ENCODE measurements at places on chromosomes 7 and 10.

DNA sequence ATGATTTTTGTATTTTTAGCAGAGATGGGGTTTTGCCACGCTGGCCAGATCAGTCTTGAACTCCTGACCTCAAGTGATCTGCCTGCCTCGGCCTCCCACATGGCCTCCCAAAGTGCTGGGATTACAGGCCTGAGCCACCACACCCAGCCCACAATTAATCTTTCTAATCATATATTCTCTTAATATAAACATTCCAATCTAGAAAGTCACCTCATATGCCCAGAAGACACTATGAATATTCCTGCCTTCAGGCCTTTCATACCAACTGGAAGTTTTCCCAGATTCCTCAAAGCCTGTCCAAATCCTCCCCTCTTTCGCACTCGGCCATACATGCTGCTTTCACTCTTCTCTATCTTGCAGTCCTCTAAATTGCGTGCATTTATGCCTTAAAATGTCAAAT lies 32.6 kb downstream of the PDZD8 start:
- no peak for DNase-seq

DNA sequence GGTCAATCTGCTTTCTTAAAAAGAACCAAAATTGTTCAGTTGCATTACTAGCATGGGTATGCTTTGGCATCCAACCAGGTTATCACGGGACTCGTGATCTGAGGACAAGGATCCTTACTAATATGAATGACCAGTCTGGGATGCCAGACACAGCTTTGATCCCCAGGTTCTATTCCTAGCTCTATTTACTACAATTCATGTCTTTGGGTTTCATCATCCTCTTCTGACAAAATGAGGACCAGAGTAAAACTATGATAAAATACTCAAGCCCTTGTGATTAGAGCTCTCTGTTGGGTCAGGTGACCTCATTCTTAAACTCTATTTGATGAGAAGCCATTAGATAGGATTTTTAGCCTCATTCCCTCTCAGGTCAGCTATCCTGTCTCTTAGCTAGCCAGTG lies 119.8 kb downstream of the SLC25A13 start:
- DNase-seq, result no peak

- no peak for DNase-seq
These were observed 59.2 kb downstream of the ANLN start for GRCh38 chr7:36448781-36449379.

DNA sequence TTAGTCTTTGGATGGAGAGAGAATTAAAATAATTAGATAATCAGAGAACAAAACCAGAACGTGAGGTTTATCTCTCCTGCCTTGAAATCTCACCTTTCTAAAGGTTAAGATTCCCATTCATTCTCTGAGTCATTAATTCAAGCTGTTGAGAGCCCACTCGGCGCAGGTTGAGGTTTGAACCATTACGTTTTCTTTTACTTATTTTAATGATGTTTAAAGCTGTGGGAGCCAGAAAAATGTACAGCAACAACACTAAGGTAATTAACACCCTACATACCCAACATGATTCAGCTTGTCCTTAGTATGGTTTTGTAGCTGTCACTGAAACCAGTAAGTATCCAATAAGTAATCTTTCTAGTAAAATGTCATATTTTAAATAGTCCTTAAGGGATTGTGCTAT lies 153.0 kb upstream of the ANK3 start:
- no peak for DNase-seq

- peak; percentile 34 for DNase-seq
These were observed 563 bp upstream of the JMJD1C start for GRCh38 chr10:63466144-63466935.

DNA sequence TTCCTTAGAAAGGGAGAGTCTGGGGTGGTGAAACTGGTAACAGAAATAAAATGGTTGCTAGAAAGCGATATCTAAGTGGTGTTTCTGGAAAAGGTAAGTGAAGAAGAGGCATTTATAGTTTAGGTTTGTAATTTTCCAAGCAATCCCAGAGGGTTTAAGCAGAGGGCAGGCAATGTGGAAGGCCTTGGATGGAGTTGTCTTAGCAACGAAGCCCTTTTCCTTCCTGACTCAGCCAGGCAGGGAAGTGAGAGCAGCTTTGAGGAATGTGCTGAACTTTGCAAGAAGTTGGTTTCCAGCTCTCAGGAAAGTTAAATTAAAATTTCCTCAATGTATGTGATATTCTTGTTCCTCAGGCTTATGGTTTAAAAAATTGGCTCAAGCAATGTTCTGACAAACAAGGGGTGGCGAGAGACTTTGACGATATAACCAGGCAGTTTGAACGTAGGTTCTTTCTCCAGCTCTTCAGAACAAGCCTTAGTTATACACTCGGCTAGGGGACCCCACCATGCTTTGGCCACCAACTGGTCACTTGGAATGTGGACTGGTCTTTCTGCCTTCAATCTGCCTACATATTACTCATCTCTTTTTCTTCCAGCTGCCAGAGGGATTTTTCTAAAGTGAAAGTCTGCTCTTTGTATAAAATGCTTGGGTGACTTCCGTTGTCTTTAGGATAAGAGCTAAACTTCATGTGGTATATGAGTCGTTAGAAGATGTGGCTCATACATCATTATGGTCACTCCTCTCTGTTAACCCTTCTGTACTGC lies 66.9 kb upstream of the SLC25A13 start:
- DNase-seq, result no peak

- DNase-seq, result no peak
These were observed 106.1 kb downstream of the PPP1R3A start for GRCh38 chr7:113812591-113813255.

- DNase-seq, result no peak
These were observed 232.1 kb upstream of the SEMA3C start for GRCh38 chr7:81150951-81151361.

DNA sequence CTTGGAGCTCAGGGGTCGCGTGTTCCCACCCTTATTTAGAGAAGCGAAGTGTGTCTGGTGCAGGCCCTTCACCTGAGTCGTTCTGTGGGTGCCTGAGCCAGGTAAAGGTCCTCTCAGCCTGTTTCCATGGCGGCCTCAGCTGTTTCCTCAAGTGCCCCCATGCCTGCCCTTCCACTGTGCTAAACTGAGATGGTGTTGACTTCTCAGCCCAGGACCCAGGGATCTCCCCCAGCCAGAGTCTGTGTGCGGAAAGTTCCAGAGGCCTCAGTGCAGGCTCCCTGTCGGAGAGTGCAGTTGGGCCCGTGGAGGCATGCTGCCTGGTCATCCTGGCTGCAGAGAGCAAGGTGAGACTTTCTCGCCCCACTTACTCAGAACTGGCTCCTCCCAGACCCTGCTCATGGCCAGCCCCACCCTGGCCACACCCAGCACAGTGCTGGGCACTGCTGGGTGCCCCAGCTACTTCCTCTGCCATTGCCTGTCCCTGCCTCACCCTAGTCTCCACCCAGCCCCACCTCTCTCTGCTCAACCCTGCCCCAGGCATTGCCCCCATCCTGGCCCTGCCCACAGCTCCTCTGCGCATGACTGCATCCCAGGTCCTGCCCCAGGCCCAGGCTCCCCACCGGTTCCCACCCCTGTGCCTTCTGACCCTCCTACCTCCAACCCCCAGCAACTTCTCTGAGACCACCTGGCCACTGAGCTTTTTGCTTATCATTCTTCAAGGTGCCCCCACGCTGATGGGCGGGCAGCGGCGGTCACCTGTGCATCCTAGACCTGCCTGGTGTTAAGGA lies 20.3 kb downstream of the NACAD start:
- DNase-seq, result no peak

- DNase-seq, result no peak
These were observed 1.1 kb downstream of the TMEM178B start for GRCh38 chr7:141074997-141075396.

- no peak for DNase-seq
These were observed 46.6 kb downstream of the INSIG1 start for GRCh38 chr7:155344270-155344617.

DNA sequence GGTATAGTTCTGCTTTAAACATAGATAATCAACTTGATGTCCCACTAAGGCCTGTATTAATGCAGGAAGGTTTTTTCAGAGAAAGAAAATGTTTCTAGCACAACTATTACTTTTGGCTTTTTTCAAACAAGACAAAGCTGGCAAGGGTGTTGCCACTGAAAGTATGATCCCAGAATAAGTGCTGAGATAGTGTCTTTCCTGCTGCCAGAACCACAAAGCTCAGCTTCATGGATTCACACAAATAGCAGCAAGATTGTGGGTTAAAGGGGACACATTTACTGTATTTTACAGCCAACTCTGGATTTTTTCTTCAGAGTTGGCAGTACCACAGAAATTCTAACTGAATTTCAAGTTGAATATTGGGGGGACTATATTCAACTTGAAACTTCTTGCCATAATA lies 4.3 kb downstream of the NCOA4 start:
- DNase-seq, result no peak

DNA sequence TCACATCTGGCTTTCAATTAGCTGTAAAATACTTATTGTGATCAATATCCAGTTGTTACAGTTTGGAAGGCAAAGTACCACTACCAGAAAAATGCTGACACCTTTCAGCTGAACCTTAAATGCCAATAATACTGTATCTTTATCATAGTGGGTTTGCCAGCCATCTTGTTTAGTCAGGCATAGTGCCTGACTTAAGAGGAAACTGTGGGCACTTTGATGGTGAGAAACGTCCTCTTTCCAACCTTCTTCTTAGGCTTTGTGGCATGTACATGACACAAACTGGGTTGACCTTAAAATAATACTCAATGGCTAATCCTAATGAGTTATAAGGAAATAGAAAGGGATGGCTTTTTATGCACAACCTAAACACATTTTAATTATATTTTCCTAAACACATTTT lies 52.3 kb upstream of the PRR15 start:
- no peak for DNase-seq

GRCh38 chr7:129197771-129198170 lies 9.3 kb downstream of the SMO start:
- DNase-seq, result no peak

- no peak for DNase-seq
These were observed 8.9 kb upstream of the TMED4 start for GRCh38 chr7:44590910-44591309.

DNA sequence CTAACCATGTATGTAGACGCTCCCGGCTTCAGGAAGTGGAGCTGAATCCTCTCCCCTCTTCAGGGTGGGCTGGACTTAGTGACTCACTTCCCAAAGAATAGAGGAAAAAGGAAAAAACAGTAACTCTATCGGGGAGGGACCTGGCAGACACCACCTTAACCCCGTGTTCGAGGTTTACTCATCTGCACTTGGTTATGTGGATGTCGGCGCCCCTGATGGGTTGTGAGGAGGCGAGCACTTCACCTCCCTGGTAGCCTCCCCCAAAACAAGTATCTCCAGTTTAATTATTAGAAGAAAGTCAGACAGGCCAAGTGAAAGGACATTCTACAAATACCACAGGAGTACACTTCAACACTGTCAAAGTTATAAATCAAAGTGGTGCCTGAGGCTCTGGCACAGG lies 559.7 kb downstream of the TCERG1L start:
- DNase-seq, result no peak

DNA sequence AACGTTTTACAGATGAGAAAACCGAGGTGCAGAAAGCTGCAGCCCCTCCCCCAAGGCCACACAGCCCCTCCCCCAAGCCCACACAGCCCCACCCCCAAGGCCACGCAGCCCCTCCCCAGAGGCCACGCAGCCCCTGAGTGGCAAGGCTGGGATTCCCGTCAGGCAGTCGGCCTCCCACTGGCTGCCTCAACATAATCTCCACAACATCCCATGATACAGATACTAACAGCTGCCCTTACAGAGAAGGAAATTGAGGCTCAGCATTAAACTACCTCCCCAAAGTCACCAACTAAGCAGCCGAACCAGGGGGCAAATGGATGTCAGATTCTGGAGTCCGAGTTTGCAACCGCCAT lies 15.9 kb downstream of the SH3PXD2A start:
- no peak for DNase-seq

GRCh38 chr7:149063476-149063875 lies 27.0 kb downstream of the ZNF786 start:
- DNase-seq, result no peak

DNA sequence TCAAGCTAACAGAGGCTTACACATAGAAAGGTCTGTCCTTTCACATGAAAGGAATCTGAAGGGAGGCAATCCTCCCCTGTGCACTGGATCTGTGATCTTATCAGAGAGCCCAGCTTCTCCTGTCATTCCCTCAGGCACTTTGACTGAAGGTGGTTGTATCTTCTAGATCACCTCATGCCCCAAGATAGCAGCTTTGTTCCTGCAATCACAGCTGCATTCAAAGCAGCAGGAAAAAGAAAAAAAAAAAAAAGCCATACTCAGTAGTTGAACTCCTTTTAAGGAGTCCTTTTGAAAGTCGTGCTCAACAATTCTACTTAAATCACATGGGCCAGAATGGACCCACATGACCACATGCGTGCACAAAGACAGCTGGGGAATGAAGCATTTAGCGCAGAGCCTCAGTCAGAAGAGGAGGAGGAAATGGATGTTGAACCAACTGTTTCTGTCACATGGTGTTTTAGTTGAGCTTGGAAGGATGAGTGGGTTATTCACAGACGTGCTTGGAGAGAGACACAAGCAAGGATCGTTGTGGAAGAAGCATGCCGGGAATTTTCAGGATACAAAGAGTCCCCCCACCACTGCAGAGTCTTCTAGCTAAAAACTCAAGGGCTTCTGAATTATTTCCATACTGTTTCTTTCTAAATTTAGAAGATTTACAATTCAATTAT lies 13.0 kb upstream of the PFKP start:
- DNase-seq, result no peak

- DNase-seq, result no peak
These were observed 645 bp upstream of the COPG2 start for GRCh38 chr7:130669085-130669700.

DNA sequence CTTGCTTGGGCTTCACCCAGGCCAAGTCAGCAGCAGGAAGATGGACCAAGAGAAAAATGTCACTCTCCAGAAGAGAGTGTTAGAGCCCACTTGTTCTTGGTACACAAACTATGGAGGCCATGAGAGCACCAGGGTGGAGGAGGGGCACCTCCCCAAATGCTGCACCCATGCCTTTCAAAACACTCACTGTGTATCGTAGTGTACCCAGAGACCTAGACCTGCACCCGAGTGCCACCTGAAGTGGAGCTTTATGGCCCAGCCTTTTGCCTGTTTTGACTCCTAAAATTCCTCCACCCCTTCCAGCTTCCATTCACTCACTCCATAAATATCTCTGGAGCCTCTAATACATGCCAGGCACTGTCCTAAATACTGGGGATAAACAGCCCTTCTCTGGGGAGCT lies 5.0 kb downstream of the SFTPD start:
- DNase-seq, result no peak

- DNase-seq, result no peak
These were observed 162.3 kb upstream of the KLF14 start for GRCh38 chr7:130896051-130896881.

DNA sequence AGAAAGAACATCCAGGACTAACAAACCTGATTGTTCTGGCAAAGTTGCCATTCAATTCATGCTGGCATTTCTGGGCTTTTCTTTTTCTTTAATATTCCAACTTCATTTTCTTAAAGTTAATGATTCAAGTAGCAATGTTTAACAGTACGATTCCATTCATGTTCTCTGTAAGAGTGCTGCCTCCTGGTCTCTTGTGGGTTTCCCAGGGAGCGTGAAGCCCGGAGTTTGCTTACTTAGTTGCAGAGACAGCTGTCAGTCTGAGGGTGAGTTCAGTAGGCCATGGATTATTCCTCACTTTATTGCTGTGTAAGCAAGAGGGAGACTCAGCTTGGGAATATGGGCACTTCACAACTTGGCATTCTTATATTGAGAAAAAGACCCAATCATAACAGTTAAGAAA lies 142.2 kb downstream of the TWIST1 start:
- no peak for DNase-seq

- no peak for DNase-seq
These were observed 213.5 kb upstream of the ZNF32 start for GRCh38 chr10:43861966-43862751.
